ENCODE measurements at places on chromosomes 5 and 9. TPM values are rescaled to one million over a fixed set of nuclear protein-coding genes. Genes with fewer than 3 reads are reported as not detected.

PRSS3 gene
- 0.75 TPM for polyA plus RNA-seq

SHISAL2B gene
- not detected for polyA plus RNA-seq

SLCO6A1 gene
- not detected for polyA plus RNA-seq

FOXD4L5 gene
- not detected for polyA plus RNA-seq

LOX gene
- polyA plus RNA-seq, result 632 TPM
